ENCODE measurements at places on chromosomes 11 and 22.

GRCh38 chr11:129141748-129142523 lies 50.2 kb downstream of the ARHGAP32 start:
- no peak for DNase-seq

- no peak for DNase-seq
Measured at GRCh38 chr11:79331203-79331901, 109.5 kb downstream of the TENM4 start.

DNA sequence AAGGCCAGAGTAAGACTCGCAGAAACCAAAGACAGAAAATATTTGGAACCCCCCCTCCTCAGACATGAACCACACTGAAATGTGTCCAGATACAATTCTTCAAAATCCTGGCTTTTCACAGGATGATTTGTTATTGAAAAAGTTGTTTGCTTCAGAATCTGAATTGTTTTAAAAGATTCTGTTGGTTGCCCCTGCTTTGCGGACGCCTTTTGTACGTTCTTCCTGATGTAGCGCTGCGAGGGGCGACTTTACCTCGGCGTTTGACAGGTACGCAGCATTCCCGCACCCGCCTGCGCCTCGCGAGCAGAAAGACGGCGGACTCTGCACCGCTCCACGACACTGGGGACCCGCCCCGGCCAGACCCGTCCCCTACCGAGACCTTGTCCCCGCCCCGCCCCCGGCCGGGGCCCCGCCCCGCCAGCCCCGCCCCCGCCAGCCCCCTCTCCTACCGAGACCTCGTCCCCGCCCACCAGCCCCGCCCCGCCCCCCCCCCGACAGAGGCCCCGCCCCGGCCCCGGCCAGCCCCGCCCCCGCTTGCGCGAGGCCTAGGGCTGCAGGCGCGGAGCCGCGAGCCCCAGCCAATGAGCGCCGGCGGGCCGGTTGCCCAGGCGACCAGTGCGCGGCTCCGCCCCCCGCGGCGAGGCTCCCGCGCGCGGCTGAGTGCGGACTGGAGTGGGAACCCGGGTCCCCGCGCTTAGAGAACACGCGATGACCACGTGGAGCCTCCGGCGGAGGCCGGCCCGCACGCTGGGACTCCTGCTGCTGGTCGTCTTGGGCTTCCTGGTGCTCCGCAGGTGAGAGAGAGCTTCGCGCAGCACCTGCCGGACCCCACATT lies at the start of gene GLB1L2:
Gene GLB1L2, plus strand, starts transcription at position 635 of the 835 bp plus-strand sequence. Its CDS starts 74 bp downstream, at position 709.
- DNase-seq: no peak

- DNase-seq: no peak
Measured at GRCh38 chr11:91174193-91174592, 951.3 kb upstream of the CHORDC1 start.

DNA sequence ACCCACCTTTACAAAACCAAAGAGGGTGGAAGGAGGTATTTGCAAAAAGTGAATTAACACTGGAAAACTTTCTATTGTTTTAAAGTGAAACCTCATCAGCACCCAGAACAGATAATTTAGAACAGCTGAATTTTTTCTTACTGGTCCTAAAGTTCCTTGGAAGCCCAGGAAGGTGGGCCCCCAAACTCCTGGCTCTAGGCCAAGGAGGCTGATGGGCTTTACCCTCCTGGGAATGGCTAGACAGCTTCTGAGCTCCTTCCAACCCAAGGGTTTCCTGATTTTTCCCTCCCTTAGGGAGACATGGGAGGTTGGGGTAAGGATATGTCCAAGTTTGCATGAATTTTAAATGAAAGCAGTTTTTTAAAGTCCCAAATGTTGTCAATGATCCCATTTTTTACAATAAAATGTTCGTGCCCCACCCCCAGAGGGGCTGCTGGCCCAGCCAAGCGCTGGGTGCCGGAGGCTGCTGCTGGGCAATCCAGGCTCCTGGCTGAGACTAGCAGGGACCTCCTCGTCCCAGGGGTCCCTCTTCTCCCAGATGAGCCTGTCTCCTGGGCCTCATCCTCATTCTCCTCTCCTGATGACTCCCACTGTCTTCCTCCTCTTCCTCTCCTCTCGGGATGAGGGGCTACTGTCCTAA lies 28.4 kb downstream of the RELT start:
- DNase-seq: no peak

DNA sequence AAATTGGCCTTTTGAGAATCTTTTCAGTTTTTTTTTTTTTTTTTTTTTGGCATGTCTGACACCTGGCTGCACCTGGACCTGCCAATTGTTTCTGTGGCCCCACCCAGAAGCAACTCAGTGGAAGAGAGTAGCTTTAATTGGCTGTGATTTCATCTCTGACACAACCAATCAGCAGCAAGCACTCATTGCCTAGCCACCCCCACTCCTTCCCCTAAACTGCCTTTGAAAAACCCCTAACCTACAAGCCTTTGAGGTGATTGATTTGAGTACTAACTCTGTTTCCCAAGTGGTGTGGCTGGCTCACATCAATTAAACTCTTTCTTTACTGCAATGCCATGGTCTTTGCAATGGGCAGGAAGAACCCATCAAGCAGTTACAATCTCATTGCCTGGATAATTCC lies 98.2 kb upstream of the CHORDC1 start:
- DNase-seq: no peak

- peak; percentile 42 for DNase-seq
Measured at GRCh38 chr11:118175993-118176777, at the start of gene SCN2B. SCN2B (minus strand) TSS chr11:118176639; CDS start chr11:118176431, 208 bp downstream.

DNA sequence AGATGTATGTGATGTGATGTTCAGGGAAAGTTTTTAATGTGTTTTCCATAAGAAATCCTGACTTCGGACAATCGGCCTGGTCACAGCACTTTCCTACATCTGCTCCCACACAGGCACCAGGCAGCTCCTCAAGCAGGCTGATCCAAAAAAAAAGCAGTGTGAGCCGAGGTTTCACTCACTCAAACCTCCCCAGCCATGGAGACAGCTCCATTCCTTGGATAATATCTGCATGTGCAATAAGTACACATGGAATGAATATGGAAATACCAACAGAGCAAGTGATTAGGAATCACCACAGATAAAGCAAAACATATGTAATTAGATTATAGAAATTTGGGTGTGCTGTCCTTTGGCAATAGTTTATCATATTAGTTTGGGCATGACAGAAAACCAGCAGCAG lies 88.8 kb upstream of the API5 start:
- no peak for DNase-seq

GRCh38 chr11:65552388-65552951 lies 5.7 kb downstream of the LTBP3 start:
- no peak for DNase-seq

GRCh38 chr11:119888119-119888518 lies 159.1 kb upstream of the NECTIN1 start:
- DNase-seq: no peak

- no peak for DNase-seq
Measured at GRCh38 chr11:69033431-69033830, 15.3 kb upstream of the TPCN2 start.

DNA sequence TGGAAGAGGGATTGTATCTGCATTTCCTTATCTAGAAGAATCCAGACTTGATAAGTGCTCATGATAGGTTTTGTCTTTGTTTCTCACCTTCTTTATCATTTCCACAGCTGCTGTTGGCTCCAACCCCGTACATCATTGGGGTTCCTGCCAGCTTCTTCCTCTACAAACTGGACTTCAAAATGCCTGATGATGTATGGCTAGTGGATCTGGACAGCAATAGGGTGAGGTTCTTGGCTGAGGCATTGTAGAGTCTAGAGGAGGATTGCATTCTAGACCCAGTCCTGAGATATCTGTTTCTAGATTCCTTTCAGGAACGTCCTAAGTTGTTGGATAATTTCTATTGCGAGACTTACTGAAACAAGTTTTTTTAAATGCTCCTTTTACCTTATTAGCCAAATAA lies 8.1 kb downstream of the MADD start:
- DNase-seq: no peak

DNA sequence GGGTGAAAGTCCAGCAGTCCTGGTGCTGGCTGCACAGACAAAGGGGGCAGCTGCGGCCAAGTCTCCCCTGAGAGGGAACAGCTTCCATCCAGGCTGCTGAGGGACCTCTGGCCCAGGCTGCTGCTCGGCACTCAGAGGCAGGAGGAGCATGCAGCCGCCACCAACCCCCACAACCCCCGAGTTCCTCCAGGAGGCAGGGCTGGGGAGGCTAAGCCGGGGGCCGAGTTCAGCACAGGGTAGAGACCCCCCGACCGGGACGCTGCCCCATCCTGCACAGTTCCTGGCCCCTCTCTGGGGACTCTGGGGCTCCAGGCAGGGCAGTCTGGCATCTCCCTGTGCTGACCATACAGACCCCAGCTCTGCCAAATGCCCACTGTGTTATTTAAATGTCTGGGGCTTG lies 20.2 kb downstream of the IGSF9B start:
- DNase-seq: no peak

DNA sequence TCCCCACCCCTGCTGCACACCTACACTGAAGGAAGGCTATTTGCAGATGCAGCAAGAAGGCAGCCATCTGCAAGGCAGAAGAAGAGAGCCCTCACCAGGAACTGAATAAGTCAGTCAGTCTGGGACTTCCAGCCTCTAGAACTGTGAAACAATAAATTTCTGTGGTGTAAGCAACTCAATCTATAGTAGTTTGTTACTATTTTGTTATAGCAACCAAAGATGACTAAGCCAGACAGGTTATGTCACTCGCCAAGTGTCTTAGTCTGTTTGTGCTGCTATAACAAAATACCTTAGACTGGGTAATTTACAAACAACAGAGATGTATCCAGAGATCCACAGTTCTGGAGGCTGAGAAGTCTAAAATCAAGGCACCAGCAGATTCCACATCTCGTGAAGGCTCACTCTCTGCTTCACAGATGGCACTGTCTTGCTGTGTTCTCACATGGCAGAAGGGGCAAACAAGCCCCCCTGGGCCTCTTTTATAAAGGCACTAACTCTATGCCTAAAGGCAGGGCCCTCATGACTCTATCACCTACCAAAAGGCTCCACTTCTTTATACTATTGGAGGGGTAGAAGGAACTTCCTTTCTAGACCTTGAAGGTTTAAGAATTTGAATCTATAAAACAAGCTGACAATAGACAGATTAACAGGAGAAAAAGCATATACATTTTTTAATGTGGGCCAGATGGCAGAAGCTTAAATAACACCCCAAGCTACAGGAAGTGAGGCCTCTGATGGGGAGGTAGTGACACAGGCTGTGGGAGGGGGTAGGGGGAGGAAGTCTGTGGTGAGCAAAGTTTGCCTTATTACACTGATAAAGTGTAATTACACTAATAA lies 12.3 kb downstream of the APOL6 start:
- peak; percentile 65 for DNase-seq
